ENCODE measurements at places on chromosomes 11 and 22.

DNA sequence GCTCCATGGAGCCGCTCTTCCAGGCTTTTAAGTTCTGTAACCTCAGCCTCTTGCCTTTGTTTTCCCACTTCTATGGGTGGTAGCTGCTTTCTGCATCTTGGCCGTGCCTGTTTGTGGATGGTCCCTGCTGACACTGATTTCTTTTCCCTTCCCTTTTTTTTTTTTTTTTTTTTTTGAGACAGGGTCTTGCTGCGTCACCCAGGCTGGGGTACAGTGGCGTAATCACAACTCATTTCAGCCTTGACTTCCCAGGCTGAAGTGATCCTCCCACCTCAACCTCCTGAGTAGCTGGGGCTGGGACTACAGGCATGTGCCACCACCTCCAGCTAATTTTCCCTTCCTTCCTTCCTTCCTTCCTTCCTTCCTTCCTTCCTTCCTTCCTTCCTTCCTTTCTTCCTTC lies 57.7 kb upstream of the EP300 start:
- DNase-seq = no peak

DNA sequence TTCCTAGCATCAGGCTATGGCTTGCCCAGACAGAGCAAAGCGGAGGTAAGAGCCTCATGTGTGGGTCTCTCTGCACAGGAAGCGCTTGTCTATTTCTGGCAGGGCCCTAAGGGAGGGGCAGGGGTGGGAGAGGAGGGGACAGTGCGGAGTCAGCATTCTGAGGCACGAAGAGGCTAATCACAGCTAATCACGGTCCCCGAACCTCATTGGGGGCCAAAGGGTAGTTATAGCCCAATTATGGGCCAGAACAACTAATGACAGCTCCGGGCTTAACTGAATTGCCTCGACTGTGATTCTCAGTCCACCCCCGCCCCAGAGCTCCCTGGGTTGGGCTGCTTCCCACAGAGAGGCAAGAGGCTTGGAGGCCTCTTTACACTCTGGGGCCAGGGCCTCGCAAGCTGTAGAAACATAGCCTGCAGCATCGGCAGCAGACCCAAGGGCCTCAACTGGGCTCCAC lies 72.7 kb upstream of the PRDM11 start:
- DNase-seq = no peak

GRCh38 chr11:74288161-74288560 lies 23.3 kb downstream of the P4HA3 start:
- DNase-seq = peak; percentile 86

DNA sequence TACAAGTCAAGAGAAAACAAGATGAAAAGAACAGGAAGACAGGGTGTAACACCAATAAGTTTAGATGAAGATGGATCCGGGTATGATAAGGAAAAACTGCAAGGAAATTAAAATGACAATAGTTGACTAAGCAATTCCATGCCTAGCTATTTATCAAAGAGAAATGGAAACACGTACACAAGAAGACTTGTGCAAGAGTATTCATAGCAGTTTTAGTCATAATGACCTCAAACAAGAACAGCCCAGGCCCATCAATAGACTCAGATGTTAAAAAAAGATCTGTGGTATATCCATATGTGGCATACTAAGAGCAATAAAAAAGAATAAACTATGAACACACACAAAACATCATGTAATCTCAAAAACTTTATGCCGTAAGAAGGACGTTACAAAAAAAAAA lies 33.2 kb downstream of the SLC5A12 start:
- no peak for DNase-seq

DNA sequence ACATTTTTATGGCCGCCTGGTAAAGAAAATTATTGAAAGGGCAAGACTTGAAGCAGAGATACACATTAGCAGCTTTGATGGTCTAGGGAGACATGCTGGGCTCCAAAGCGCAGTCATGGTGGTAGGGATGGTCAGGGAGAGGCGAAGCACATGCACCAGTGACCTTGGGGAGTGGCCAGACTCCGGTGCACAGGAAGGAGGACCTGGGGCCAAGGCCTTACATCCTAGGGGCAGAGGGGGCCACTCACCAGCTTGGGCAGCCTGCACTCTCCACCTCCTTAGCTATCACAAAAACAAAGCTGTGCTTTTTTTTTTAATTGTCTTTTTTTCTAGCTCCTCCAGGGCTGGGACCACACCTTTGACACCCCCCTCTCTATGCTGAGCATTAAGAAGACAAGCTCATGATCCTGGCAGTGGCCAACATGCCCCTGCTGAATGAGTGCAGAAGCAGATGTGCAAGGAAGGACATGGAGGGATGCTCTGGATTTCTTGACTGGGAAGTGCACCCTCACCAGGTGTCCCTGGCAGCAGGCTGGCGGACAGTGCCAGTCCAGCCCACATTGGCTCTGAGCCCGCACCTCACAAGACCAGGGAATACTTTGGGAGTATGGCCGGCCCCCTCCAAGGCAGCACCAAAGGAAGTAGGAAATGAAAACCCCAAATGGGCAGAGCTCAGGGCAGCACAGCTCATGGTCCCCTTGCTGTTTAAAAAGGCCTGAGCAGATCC lies 619.9 kb downstream of the TBC1D22A start:
- DNase-seq = no peak

- no peak for DNase-seq
Observed at GRCh38 chr22:48949375-48950149, 878.1 kb downstream of the BRD1 start.

DNA sequence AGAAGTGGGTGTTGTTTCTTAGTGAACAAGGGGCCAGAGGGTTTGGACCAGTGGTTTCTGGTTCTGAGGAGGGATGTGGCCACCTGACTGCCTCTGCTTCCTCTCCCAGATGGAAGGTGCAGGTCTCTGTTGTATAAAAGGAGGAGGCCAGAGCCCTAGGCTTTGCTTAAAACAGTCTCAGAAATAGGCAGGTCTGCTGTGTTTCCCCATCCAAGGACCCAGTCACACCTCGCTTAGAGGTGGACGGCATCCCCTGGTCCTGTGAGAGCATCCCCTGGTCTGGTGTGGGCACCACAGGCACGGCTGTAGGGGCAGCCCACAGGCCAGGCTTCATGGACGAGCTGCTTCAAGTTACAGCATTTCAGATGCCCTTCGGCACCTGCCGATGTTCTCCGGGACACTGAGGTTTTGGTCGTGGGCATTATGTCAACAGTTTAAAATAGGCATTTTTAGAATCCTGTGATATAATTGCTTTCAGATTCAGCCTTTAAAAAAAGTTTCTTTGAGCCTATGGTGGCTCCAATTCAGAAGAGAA lies 45.7 kb upstream of the SHANK2 start:
- no peak for DNase-seq

GRCh38 chr22:17083811-17084441 lies 874 bp upstream of the IL17RA start:
- no peak for DNase-seq

- no peak for DNase-seq
Observed at GRCh38 chr22:47230741-47231140, 468.3 kb downstream of the TBC1D22A start.

- DNase-seq = no peak
Observed at GRCh38 chr11:92306966-92307510, 82.4 kb downstream of the FAT3 start.

DNA sequence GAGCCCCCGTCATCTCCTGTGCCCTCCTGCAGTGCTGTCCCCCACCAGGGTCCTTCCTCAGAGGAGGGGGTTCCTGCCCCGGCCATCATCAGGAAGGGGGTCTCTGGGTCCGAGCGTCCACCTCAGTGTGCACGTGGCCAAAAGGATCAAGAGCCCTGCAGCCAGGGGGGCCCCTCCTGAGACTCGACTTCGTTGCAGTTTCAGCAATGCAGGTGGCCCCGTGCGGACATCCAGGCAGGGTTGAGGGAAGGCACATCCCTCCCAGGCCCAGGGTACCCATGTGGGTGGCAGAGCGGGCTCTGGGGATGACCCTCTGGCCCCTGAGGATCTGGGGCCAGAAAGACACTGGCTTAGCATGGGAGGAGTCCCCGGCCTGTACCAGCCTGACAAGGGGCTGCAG lies 41.3 kb downstream of the LRP5 start:
- DNase-seq = no peak

DNA sequence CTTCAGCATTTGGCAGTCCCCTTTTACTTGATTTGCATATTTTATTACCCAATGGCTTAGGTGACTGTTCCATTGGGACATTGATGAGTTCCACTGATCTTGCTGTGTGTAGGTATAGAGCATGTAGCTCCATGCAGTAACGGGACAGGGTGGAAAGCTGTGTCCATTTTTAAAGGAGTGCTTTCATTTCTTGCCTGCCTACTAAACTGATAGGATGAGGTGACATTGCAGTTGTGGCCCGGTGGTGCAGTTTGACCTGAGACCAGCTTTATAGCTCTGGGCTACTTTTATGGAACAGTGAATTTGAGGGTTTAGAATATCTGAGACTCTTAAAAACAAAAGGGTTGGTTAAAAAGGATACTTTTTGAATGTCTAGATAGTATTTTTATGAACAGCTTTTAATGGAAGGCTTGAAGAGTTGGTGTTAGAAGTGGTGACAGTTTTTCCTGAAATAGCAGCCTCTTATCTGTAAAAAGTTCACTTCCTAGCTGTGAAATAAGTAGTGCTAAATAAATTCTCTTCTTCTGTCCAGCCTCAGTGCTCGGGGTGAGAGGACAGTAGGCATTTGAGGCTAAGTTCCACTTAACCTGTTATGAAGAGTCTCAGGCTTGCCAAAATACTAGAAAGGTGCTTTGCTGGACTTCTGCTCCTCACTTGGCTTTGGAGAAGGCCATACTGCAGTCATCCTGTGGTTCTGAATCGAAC lies 27.0 kb downstream of the NAT10 start:
- no peak for DNase-seq

GRCh38 chr11:119338965-119339588 lies 1.6 kb downstream of the C1QTNF5 start:
- no peak for DNase-seq

DNA sequence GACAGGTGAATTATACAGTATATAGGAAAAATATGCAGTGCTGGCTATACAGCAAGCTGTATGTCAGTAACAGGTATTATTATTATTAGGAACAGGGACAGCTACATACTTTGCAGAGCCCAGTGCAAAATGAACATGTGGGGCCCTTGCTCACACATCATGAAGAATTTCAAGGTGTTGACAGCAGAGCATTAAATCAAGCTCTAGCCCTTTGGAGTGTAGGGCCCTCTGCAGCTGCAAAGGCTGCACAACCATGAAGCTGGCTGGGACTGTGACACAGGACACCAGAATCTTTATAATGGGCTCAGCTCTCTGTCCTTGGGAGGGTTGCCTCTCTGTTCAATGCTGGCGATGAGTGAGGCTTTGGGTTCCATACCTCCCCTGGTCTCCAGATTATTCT lies 44.9 kb upstream of the DAGLA start:
- DNase-seq = no peak

- peak; percentile 64 for DNase-seq
Observed at GRCh38 chr11:122656073-122656630, 630 bp downstream of the UBASH3B start.

- no peak for DNase-seq
Observed at GRCh38 chr11:110318638-110319404, 22.4 kb upstream of the RDX start.

- peak; percentile 60 for DNase-seq
Observed at GRCh38 chr11:102666331-102666957, 39.1 kb downstream of the MMP27 start.

DNA sequence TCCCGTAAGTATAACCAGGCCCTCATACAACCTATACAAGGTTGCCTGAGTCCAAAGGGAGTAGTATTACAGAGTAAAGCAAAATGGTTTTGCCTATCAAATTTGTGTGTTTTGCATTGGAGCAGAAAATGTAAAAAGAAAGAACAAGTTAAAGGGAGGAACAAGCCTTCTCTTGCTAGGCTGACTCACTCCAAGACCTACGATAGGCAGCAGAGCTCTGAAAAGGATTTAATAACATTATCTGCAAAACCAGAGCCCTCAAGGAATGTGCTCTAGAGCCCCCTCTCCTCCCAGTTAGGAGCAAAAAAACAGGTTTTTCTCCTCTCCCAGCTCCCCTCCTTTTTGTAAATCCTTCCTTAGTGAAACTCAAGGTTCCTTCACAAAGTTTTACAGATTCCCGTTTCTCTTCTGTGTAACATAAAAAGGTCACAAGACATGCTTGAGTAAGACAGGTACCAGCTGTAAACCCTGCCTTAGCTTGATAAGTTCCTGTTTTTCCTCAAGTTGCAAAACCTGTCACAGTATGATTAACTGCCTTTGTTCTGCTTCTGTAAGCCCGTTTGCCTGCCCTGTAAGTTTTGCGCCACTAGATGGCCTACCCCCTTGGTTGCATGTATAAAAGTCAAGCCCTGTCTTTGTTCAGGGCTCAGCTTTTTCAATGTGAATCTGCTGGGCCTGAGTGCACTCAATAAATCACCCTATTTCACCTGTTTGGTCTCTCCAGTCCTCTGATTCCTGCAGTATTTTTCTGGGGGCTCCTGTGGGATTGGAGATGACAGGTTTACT lies 498.2 kb downstream of the KCNA4 start:
- peak; percentile 1 for DNase-seq

GRCh38 chr11:86800076-86800959 lies at the start of gene PRSS23:
TSS of gene PRSS23 (plus strand) at chr11:86800542. CDS start at chr11:86807644, 7,102 bp downstream.
- peak; percentile 85 for DNase-seq

- no peak for DNase-seq
Observed at GRCh38 chr11:126476266-126476924, 120.9 kb downstream of the ST3GAL4 start.

DNA sequence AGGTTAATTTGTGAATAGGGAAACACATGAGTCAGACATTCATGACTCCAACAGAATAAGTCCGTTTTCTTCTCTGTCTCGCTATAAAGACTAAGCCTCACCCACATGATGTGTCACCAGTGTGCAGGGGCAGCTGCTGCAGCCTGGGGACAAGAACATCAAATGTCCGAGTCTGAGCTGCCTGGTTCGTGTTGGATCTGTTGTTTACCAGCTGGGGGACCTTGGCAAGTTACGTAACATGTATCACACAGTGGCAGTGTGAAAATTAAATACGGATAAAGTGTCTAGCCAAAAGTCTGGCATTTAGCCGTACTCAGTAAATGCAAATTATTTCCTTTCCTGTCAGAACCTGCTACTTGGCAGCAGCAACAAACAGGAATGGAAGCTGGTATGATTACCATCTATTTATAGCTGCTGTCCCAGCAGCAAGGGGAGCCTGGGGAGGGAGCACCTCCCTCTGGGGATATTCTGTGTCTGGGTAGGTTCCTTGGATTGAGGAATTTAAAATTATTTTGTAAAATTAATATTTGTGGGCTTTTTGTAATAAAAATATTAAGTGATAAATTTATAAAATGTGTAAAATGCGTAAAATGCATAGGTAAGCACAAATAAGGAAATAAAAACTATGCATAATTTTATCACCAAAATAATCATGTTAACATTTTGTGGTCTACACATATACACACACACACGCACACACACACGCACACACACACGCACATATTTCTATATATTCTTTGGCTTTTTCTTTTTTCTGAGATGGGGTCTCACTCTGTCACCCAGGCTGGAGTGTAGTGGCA lies 1.3 kb upstream of the CLDN25 start:
- no peak for DNase-seq

GRCh38 chr11:123239191-123240150 lies 44.4 kb upstream of the CLMP start:
- DNase-seq = peak; percentile 71

- DNase-seq = peak; percentile 36
Observed at GRCh38 chr11:33753304-33753967, 17.2 kb upstream of the CD59 start.

DNA sequence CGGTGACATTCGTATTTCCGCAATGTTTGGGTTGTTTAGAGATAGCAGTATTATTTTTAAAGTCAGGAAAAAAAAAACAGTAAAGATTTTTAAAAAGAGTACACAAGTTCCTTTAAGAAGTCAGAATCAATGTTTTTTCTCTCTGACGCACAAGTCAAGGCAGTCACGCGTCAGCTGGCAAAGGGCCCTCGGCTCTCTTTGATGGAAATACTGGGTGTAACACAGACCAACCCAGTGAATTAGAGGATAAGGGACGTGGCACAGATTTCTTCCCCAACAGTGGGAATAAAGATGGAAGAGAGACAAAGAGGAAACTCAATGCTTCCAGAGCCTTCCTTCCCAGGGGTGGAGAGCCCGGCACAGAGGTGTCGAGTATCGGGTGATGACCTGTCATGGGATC lies 13.4 kb downstream of the ASCC2 start:
- DNase-seq = no peak
